ENCODE measurements at places on chromosomes 12 and 14. TPM values are rescaled to one million over a fixed set of nuclear protein-coding genes. Genes with fewer than 3 reads are reported as not detected.

Gene C12orf50
- 0.12 TPM for total RNA-seq

- peaks cover 7% of the 10 kb centered on the region for H3K27me3 ChIP-seq
- H3K27ac ChIP-seq: no peak overlapping the region
- no peaks in the 10 kb centered on the region for H3K4me1 ChIP-seq
- no peak for DNase-seq
- no peaks in the 10 kb centered on the region for H3K36me3 ChIP-seq
- H3K4me3 ChIP-seq: no peak overlapping the region
These were observed 121.6 kb downstream of the LLPH start for GRCh38 chr12:66008985-66009384.

GRCh38 chr14:61861320-61861865 lies 99.2 kb downstream of the SNAPC1 start:
- H3K27ac ChIP-seq: no peak overlapping the region
- H3K4me1 ChIP-seq: peaks cover 8% of the 10 kb centered on the region
- no peaks in the 10 kb centered on the region for H3K27me3 ChIP-seq
- DNase-seq: no peak
- no peaks in the 10 kb centered on the region for H3K36me3 ChIP-seq

Gene NTS
- total RNA-seq: not detected

DNA sequence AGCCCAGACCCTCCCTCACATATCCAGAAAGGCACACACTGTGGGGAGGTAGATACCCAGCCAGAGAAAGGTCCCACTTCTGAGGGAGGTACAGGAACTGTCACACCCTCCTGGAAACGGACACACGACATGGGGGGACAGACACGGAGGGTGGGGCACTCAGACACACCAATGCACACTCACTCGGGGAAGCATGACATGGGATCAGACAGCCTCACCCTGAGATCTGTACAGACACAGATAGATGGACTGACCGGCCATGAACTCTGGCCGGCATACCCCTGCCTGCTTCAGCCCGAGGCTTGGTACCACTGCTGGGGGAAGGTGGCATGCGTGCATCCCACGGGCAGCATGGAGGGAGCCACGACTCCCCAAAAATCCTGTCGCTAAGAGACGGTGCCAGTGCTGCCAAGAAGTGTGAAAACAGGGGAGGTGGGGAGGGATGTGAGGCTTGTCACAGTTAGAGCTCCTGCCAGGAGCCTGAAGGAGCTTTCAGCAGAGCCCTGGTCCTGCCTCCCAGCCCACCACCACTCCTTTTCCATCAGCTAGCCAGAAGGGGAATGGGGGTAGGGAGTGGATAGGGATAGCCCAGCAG lies 571 bp downstream of the CPNE6 start:
- no peak overlapping the region for H3K4me3 ChIP-seq
- H3K36me3 ChIP-seq: no peaks in the 10 kb centered on the region
- no peaks in the 10 kb centered on the region for H3K27me3 ChIP-seq
- DNase-seq: no peak

All from activated B cell treated with CpG ODN at 0.5 μM for 24 hours (primary cell).